T-helper 1 cell (primary cell): ENCODE measurements at places on chromosomes 3 and 15.

DNA sequence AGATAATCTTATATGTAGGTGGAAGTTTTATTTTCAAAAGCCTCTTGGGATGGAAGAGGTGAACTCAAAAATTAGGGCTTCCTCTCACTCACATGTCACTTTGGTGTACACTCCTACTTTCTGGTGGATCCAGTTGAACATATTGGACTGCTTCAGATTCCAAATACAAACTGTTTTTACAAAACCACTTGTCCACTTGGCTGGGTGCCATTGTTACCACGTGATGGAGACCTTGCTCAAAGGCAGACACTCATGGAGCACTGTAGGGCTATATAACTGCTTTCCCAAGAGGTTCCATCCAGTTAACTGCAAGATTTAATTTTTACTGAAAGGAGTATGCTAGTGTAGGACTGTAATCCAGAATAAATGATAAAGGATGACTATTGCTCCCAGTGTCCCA is 307.0 kb downstream of the EPHA6 start:
- no peak for DNase-seq

GRCh38 chr3:101509281-101509680 is 3.7 kb downstream of the SENP7 start:
- no peak for DNase-seq

- no peak for DNase-seq
These were observed 14.2 kb upstream of the SEMA3B start for GRCh38 chr3:50254577-50255250.

DNA sequence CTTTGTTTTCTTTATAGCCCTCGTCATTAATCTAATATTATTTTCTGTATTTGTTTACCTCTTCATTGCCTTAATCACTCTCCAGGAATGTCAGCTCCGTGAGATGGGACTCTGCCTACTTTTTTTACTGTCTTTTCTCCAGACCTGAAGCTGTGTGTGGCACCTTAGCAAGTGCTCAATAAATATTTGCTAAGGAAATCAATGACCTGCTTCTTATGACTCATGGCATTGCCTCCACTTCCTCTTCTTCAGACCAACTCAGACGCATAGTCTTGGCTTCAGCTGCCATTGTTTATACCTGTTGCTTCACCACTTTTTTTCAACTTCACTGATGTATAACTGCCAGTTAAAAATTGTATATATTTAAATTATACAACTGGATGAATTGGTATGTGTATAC is 218.5 kb upstream of the CMC1 start:
- no peak for DNase-seq

- DNase-seq = no peak
These were observed 74.2 kb upstream of the PROK2 start for GRCh38 chr3:71859123-71859519.
